Activated CD4-positive, alpha-beta memory T cell treated with anti-CD3 and anti-CD28 coated beads for 36 hours (primary cell): ENCODE measurements at places on chromosomes 5 and 9.

DNA sequence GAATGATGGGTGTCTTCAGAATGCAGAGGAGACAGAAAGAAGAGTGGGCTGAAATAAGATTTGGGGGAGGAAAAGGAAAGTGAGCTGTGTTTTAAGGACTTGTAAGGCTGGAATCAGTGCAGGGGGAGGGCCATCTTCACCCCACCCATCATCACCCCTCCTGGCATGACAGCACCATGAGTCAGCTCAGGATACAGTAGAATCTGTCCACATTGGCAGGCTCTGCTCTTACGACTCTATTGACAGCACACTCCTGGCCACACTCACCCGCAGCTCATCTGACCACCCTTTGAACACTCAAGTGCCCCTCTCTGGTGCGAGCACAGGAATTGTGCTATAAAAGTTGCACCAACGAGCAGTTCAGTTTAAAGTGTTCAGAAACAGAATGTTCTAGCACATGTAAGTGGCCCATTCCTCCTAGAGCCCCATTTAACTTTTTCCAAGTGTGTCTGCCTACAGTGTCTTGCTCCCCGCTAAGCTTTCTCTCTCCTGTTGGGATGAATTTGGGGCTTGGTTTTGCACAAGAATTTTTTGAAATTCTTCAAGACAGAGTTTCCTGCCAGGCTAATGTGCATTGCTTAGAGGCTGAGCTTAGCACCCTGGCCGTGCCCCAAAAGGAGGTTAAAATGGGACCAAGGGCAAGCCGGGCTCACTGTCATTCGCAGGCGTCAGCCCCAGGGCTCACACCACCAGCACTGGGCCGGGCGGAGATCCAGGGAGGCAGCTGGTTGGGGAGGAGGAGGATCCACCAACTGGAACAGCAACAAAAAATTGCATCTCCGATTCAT is 12.0 kb downstream of the ADRA1B start:
- DNase-seq, result no peak

GRCh38 chr5:40622463-40623252 is 57.1 kb upstream of the PTGER4 start:
- no peak for DNase-seq

DNA sequence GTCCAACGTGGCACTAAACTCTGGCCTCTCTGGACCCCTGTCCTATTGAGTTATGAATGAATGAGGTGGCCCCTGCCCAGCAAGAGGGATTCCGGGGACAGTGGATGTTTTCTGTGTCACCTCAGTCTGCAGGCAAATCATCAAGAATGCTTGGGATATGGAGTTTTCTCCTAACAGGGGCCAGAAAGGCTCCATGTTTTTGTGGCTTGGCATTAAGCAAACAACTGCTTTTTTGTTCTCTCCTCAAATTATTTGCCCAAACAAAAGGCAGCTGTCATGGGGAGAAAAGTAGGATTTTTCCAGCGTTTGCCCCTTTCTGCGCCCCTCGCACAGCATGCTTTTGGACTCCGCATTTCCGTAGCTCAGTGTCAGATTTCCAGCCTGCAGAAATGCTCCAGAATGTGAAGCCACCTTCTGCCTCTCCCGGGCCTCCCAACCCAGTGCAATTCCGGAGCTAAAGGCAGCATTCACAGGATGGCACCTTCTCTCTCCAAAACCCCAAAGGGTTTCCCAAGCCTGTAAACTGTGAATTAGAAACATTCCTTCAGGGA is 553.3 kb downstream of the CCDC171 start:
- no peak for DNase-seq

DNA sequence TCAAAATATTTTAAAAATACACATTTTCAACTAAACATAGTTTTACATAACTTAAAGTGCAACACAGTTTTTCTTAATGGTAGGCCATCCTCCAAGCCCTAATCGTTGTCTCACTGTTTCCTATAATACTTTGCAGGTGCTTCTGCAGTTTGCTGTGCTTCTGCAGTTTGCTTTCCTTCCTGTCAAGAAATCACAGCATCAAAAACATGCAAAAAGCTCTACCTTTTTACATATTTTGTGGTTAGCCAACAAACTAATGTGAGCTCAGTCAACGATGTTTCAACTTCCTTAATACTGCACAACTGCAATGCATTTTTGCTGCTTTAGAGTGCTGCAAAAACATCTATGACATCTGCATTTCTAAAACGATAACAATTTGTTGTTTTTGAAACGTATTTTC is 25.2 kb downstream of the EMB start:
- DNase-seq, result no peak

GRCh38 chr9:39108145-39108544 is 179.8 kb downstream of the CNTNAP3 start:
- DNase-seq, result no peak
